Smooth muscle cell of the pulmonary artery (primary cell): ENCODE measurements at places on chromosomes 12 and 14. TPM values are rescaled to one million over a fixed set of nuclear protein-coding genes. Genes with fewer than 3 reads are reported as not detected.

Gene BATF
- total RNA-seq, result 0.26 TPM in 1 of 2 replicates, not detected in the other

Gene GSG1
- 0.07 and 0.39 TPM in 2 replicates for total RNA-seq

Gene GDF3
- not detected in 2 replicates for total RNA-seq

Gene BCL2L14
- not detected in 2 replicates for total RNA-seq

Gene ADAMTS20
- not detected in 2 replicates for total RNA-seq

Gene GPD1
- 0.13 and 0.20 TPM in 2 replicates for total RNA-seq

Gene FZD10
- not detected in 2 replicates for total RNA-seq

Gene FAR2
- 2.9 and 10.7 TPM in 2 replicates for total RNA-seq

Gene SERPINA1
- total RNA-seq, result not detected in 2 replicates

Gene PAX9
- 0.10 and 0.52 TPM in 2 replicates for total RNA-seq
